ENCODE measurements at places on chromosomes 1 and 21.
A peak's percentile ranks its signal among the peaks of the same experiment; 100 is the strongest.

GRCh38 chr21:44822484-44823178, 4.8 kb upstream of the SUMO3 start:
- DNase-seq: no peak

GRCh38 chr21:22889445-22889844, 1891.2 kb downstream of the NCAM2 start:
- no peak for DNase-seq

DNA sequence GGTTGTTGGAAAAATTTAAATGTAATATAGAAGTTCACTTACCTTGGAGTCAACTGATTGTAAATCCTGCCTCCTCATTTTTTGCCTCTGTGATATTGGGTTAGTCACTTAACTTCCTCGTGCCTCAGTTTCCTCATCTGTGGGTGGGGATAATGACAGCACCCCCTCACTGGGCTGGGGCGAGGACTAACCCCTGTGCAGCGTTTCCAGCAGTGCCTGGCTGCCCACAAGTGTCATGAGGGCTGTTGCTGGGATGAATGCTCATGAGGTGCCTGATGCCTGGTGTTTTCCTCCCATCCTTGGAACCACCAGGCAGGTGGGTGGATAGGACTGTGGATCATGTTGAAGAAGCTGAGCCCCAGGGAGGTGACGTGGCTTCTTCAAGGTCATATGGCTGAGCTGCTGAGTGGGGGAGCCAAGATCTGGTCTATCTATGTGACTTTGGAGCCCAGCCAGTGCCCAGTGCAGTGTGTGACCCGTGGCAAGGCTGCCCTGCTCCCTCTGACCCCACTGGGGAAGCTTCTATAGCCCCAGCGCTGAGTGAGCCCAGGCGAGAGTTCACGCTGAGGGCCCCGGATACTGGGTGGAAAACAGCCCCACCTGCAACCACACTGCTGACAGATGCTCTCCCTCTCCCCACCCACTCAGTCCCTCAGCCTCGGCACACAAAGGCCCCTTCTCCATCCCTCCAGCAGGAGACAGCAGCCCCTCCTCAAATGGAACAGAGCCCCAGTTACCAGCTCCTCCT, 446.0 kb downstream of the PTPRU start:
- DNase-seq: peak; percentile 8

DNA sequence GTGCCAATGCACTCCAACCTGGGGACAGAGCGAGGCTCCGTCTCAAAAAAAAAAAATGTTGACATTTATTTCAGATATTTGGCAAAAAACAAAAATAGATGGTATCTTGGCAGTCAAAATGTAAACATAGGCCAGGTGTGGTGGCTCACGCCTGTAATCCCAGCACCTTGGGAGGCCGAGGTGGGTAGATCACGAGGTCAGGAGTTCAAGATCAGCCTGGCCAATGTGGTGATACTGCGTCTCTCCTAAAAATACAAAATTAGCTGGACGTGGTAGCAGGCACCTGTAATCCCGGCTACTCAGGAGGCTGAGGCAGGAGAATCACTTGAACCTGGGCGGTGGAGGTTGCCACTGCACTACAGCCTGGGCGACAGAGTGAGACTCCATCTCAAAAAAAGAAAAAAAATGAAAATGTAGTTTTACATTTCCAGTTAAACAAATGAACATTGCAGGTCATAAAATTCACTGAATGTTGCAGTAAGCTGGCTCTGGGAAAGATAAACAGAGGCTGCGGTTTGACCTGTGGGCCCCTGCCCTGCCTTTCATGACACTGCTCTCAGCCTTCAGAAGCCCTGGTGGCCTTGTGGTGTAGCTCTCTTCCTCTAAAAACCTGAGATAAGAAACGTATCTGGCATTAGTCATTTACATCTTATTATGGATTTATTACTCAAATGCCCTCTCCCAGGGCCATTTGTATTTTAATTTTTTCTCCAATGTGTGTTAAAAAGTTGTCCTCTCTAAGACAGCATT, 12.2 kb upstream of the SLC44A3 start:
- DNase-seq: no peak

DNA sequence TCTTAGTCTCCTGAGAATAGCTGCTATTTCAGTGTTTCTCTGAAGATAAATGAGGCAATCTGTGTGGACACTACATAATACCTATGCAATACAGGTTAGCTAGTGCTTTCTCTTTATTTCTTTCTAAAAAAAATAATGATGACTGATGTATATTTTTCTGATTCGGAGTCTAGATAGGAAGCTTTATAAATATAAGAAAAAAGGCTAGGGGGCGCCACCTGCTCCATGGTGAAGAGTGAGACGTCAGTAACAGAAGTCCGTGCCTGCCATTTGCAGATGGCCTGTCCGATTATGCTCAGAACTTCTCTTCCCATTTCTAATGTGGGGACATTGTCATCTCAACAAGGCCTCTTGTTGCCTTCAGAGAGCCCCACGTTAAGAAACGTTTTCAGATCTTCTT, 26.4 kb downstream of the QSOX1 start:
- DNase-seq: no peak

DNA sequence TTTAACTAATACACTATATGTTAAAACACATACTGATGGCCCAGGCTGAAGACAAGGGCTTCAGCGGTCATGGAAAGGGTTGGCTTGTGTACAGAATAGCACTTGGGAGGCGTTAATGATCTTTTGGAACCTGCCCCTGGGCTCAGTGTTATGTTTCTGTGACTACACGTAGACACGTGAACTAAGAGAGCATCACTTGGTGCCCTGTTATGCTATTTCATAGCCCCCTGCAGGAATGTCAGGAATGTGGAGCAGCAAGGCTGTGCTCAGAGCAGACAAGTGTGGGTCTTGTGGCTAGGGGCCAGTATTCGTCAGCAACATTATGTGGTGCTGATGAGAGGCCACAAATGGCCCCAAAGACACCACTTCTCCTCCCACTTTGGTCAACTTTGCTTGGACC, 132.4 kb downstream of the MAP3K21 start:
- no peak for DNase-seq

GRCh38 chr1:231032963-231033362, 7.1 kb downstream of the FAM89A start:
- DNase-seq: no peak

GRCh38 chr21:41576013-41576615, 68.2 kb upstream of the TMPRSS2 start:
- no peak for DNase-seq

GRCh38 chr1:106680776-106681344, 375.6 kb upstream of the PRMT6 start:
- DNase-seq: no peak

DNA sequence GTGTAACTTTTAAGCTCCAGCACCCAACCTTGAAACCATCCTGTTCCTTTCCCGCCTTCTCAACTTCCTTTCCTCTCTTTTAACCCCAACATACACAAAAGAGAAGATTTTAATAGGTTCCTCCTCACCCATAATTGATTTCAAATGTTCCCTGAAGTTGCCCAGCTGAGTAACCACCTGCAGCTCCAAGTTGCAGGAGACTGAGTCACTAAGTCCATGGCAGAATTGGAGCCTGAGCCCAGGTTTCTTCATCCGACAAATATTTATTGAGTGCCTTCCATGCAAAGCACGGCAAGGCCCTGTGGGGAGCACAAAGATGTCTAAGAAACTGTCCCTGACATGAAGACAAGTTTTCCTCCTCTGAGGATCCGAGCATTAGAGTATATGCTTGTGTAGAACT, 97.7 kb downstream of the PAPPA2 start:
- no peak for DNase-seq

DNA sequence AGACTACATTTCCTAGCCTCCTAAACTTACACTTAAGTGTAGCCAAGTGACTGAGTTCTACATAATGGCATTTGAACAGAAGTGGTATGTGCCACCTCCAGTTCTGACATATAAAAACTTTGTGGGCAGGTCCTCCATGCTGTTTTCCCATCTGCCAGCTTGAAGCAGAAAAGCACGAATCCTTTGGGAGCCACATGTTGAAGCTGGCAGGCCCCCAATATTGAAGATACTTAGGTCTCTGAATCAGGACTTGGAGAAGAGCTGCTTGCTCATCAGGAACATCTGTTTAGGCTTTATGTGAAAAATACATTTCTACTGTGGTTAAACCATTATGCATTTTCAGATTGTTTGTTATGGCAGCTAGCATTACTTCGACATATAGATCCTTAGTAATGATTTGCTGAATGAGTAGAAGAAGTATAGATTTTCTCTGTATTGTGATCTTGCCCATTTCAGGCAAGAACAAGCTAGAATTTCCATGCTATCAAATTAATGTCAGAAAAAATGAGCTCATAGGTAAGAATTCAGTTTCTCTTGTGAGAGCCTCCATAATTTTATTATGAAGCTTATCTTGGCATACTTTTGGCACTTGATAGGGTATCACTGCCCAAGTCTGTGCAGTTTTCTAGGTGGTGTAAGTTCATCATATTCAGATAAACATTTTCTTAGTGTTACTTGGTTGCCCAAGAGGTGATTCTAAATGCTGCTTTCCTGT, 68.4 kb downstream of the GDAP2 start:
- DNase-seq: no peak

Measured in stimulated activated CD4-positive, alpha-beta T cell treated with anti-CD3 and anti-CD28 coated beads, Interleukin-2, amount 100 ng/mL, for 24 hours (primary cell).